SK-N-SH (cell line): ENCODE measurements at places on chromosomes 2 and 18.

GRCh38 chr2:60852282-60852860 lies 29.0 kb upstream of the REL start:
- no peak for DNase-seq

GRCh38 chr2:35160871-35161270 lies 1194.7 kb upstream of the CRIM1 start:
- no peak for DNase-seq

- DNase-seq: no peak
Measured at GRCh38 chr18:39007031-39007902, 1441.7 kb upstream of the CELF4 start.

DNA sequence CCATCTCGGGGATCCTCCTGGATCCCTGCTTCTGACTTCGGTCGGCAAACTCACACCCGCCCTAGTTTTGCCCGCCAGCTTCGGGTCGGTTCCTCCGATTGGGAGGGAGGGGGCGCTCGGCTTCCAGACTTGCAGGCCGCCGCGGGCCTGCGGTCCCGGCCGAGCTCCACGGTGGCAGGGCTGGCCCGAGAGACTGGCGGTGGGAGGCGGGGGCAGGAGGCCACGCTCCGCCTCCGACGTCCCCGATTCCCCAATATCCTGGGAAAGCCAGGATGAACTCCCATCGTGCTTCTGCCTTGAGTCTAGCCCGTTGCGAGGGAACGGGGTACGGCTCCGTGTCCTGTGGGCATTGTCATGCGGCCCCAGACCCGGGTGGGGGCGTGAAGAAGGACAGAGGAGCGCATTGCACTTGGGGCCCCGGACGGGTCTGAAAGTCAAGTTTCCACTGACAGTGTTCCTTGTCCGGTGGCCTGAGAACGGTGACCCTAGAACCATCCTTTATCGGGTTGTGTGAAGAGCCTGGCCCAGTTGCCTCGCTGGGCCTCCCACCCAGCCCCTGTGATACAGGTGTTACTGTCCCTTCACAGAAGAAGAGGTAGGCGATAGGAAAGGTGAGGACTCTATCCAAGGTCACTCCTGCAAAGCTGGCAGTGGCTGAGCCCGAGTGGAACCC lies 2.4 kb upstream of the INHBB start:
- DNase-seq: peak; percentile 92

- no peak for DNase-seq
Measured at GRCh38 chr2:130878316-130878715, 41.6 kb downstream of the ARHGEF4 start.
